ENCODE measurements at places on chromosomes 1 and 21.
A peak's percentile ranks its signal among the peaks of the same experiment; 100 is the strongest.

DNA sequence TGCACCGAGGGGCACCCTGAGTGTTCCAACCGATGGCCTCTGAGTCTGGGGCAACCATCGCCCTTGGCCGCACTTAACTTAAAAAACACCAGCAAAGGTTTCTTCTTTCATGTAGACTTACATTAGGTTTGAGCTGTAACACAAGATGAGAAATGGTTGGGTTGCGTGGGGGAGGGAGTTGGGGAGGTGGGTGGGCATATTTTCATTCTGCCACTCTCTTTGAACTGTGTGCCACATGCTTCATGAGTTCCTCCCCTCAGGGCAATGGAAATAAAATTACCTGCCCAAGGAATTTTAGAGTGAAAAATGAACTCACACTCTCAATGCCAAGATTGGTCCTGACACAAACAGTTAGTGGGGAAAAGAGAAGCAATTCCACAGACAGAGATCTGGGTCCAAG, 430.1 kb upstream of the USP24 start:
- no peak for DNase-seq

DNA sequence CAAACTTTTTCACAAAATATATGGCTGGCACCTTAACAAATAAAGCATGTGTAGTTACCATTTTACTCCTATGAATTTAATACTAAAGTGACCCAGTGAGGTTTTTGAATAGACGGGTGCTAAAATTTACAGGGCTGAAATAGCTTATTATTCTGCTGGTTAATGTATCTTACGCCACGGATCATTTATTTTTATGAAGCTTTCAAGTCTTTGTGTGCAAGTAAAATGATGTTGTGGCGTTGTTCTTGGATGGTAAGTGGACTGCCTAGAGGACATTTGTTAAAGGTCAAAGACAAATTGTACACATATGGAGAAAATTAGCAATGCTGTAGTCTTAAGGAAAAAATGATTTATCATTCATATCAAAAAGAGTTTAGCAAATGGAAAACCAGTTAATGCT, 22.8 kb downstream of the INSL5 start:
- DNase-seq = no peak

- DNase-seq = no peak
These were observed 17.8 kb upstream of the SLAMF1 start for GRCh38 chr1:160664573-160665051.

DNA sequence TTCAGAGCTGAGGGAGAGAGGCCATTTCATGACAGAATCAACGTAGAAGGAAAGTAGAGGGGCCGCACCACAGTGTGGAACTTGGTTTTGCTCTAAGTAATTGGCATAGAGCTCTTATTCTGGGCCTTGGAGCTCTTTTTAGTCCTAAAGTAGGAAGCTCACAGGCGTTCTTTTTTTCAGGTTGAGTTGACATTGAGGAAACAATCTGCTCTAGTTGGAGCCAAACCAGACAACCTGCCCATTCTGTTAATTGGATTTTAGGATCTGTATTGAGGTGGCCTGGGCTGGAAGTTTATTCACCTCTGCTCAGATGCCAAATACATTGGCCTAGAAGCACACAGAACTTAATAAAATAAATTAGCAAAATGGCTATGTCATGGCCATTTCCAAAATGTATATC, 1093.9 kb downstream of the ADGRL2 start:
- no peak for DNase-seq

- DNase-seq = no peak
These were observed 105.2 kb downstream of the XCL2 start for GRCh38 chr1:168438626-168439025.

DNA sequence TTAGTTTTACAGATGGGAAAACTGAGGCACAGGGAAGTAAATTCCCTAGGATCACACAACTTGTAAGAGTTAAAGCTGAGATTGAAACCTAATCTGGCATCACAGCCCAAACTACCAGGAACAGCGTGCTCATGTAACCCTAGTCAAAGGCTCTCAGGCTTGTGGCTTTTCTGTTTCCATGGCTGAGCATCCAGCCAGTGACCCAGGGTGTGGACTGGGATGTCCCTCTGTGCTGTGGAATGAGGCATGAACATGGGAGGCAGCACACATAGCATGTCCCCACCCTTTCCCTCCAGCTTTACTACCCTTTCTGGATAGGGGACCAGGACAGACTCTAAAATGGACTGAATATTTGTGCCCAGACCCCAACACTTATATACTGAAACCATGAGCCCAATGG, 35.1 kb upstream of the RGS16 start:
- DNase-seq = no peak

- DNase-seq = no peak
These were observed 10.6 kb downstream of the TXNIP start for GRCh38 chr1:145985502-145986439.

- no peak for DNase-seq
These were observed 13.4 kb downstream of the ITSN1 start for GRCh38 chr21:33655588-33656221.

- no peak for DNase-seq
These were observed 15.5 kb downstream of the AZIN2 start for GRCh38 chr1:33096363-33097005.

GRCh38 chr1:195637539-195637938, 970.7 kb downstream of the KCNT2 start:
- no peak for DNase-seq

DNA sequence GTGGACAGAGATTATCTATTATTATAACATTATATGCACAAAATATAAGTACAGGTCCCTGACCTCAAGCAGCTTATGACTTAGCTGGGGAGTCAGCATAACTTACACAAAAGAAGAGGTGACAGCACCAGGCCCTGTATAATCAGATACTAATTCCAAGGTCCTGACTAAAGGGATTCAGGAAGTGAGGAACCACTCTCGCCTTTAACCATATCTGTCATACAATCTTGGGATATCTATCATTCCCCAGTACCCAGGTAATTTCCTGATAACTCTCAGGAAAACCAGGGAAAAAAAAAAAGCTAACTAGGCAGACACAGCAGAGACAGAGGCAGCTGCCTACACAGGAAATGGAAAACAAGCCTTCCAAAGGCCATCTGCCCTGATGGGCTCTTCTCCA, 78.5 kb upstream of the CAMK1G start:
- no peak for DNase-seq

GRCh38 chr1:57858740-57859139, 434.9 kb upstream of the DAB1 start:
- no peak for DNase-seq

DNA sequence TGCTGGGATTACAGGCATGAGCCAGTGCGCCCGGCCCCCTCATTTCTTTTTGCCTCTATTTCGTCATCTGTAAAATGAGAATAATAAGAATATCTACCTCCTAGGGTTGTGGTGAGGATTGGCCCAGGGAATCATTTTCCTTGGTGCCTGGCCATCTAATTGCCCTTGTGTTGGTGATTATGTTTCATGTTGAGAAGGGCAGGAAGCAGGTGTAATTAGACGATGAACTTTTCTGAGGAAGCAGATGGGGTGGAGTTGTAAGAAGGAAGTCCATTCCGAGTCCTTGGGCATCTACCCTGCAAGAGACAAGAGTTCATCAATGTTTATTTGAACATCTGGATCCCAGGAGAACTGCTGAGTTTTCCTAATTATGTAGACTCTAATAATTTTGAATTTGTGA, 38.7 kb upstream of the NEK2 start:
- DNase-seq = no peak

- DNase-seq = peak; percentile 16
These were observed 356.1 kb downstream of the LMO4 start for GRCh38 chr1:87684713-87685205.

DNA sequence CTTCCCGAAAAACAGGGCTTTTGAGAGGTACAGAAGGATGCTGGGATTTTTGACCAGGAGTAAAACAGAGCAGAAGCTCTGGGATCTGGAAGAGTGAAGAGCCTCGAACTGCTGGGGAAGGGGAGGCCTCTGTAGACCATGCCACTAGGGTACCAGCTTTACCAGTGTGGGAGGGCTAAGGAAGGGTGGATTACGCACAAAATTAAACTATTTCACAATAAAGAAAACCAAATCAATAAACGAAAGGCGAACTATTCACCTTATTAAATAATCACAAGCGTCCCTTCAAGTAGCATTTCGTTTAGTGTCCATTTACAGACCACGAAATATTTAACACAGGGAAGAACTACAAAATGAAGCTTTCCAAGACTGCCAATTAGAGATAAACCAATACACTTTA, 723 bp downstream of the CZIB start:
- no peak for DNase-seq

DNA sequence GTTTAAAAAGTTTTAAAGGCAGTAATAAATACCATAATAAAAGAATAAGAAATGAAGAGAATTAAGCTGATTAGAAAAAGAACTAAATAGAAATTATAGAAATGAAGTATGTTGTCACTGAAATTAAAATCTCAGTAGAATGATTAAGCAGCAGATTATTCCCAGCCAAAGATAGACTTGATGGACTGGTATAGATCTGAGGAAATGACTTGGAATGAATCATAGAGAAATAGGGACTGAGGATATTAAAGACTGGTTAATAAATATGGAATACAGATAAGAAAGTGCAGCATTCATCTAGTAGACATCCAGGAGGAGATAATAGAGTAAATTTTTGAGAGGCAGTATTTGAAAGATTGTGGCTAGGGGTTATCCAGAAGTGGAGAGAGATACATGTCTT, 28.7 kb downstream of the MARK1 start:
- no peak for DNase-seq

DNA sequence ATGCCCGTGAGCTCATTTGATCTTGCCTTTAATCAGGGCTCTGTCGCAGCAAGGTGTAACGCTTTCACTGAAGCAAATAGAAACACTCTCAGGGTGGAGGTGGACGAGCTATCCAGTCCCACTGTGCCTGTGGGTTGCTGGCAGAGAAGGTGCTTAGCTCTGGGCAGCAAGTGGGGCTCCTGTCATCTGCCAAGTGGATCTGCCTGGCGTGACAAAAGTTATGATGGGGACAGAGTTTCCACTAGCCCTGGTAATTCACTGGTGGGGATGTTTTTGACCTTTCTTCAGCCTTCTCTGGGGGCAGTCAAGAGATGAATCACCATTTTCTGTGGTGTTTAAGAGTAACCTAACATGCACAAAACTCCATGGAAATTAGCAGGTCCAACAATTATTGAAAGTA, 71.3 kb upstream of the EDEM3 start:
- DNase-seq = no peak

DNA sequence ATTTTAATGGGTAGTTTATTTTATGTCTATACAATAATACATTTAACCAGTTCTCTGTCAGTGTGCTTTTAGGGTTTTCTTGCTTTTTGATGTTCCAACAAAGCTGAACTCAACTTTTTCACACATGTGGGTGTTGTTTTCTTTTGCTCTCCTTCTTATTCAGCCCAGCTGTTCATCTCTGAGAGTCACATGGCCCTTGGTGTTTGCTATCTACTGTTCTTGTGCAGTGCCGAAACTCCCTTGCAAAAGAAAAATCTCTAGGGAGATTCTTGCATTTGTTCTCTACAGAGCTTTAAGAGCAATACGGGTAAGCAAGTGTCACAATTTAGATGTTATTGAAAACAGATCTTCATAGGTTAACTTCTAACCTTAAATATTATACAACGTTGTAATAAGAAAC, 281.1 kb upstream of the CXADR start:
- no peak for DNase-seq

- no peak for DNase-seq
These were observed 108.7 kb downstream of the TSEN15 start for GRCh38 chr1:184160236-184160635.

DNA sequence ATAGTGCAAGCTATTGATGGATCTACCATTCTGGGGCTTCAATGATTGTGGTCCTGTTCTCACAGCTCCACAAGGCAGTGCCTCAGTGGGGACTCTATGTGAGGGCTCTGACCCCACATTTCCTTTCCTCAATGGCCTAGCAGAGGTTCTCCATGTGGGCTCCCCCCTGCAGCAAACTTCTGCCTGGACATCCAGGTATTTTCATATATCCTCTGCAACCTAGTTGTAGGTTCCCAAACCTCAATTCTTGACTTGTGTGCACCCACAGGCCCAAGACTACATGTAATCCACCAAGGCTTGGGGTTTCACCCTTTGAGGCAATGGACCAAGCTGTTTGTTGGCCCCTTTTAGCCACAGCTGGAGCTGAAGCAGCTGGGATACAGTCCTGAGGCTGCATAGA, 35.9 kb upstream of the CFHR3 start:
- DNase-seq = no peak

GRCh38 chr21:41210426-41211059, 42.6 kb downstream of the BACE2 start:
- DNase-seq = no peak

- no peak for DNase-seq
These were observed 28.7 kb downstream of the PTGFR start for GRCh38 chr1:78519446-78519845.

- DNase-seq = no peak
These were observed 10.9 kb downstream of the S100PBP start for GRCh38 chr1:32828341-32828740.

GRCh38 chr1:202628646-202629215, 81.5 kb downstream of the SYT2 start:
- DNase-seq = no peak

DNA sequence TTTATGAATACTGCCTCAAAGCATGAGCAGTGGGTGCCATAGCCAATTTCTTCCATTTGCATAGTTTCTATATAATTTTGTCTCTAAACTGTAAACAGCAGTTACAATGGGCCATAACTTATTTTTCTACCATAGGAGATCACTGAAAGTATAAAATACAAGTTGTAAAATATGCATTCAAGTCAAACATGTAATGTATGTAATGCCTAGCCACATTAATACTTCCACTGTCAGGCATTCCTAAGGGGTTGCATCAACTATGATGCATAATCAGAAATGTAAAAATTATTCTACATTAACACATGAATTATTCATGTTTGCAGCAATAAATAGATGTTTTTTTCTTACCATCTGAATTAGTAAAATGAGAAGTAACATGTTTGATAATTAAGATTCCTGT, 560.3 kb upstream of the ZP4 start:
- no peak for DNase-seq

GRCh38 chr21:30990514-30991262, 47.6 kb downstream of the KRTAP19-8 start:
- no peak for DNase-seq

GRCh38 chr1:183039985-183040447, 16.8 kb downstream of the LAMC1 start:
- no peak for DNase-seq

- DNase-seq = no peak
These were observed 36.0 kb upstream of the SLC19A1 start for GRCh38 chr21:45578176-45578801.

DNA sequence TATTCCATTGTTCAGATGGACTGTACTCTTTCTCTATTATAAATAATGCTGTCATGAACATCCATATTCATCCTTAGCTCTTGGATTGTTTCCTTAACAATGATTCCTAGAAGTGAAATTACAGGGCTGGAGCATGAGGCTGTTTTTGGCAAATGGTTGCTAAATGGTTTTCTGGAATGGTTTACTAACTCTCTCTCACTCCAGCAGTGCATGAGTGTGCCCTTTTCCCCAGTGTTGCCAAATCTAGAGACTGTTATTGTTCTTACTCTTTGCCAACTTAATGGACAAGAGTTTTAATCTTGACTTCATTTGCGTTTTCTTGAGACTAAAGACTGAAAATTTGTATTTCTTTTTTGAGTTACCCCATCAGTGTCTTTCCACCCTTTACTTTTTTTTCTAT, 113.0 kb downstream of the PAPPA2 start:
- DNase-seq = no peak

- no peak for DNase-seq
These were observed 1.1 kb downstream of the LRRC8C start for GRCh38 chr1:89633800-89634625.
